ENCODE measurements at places on chromosomes 2 and 18. TPM values are rescaled to one million over a fixed set of nuclear protein-coding genes. Genes with fewer than 3 reads are reported as not detected.

DNA sequence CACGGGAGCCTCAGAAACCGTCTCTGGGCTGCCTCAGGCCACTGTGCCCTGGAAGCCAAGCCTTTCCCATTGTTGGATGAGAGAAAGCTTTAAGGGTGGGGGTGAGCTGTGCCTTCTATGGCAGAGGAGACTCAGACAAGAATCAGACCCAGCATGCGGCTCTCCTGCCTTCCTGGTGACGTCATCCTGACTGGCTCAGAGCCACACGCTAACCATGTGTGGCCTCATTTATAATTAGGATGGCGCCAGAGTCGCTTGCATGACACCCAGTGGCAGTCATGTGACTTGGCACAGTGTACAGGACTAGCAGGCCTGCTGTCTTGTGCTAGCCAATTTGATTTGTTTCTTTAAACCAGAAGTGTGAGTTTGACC, 99.1 kb downstream of the SH3BP4 start:
- DNase-seq = peak; percentile 26

DNA sequence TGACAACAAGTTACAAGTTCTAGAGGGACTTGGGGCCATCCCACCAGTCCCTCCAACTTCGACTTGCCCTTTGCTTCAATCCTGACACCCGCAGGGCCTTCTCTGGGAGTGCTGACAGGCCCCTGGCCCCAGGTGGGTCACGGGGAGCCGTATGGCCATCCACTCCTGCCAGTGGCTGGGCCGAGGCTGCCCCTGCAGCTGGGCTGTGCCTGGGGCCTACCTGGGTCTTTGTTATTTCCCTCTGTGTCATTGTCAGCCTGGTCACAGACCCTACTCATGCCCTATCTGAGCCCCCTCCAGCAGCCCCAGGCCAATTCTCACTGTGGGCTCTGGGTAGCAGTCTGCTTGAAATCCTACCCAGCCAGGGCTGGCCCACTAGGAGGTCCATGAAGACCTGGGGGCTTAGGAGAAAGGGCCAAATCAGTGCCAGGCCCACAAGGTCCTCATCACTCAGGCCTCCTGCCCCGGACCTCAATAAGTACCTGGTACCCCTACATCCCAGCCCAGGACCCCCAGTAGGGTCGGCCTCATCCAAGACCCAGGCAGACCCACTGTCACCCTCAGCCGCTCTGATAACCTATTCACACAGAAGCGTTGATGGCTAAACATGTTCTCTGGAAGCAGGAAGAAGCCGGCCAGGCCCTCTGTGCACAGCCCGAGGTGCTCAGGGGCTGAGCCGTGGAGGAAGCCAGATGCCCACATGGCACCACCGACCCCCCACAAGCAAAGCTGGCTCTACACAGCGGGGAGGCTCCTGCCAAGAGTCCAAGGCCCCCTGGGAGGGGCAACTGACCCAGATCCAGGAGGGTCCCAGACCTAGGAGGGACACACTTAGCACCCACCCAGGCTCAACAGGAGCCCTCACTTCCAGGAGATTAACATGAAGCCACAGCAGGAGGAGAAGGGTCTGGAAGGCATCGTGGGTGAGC, 57.7 kb downstream of the BIN1 start:
- DNase-seq = no peak

GRCh38 chr2:105647731-105648130, 97.0 kb upstream of the NCK2 start:
- DNase-seq = no peak

GRCh38 chr2:238863749-238864206, 15.9 kb downstream of the TWIST2 start:
- DNase-seq = no peak

DNA sequence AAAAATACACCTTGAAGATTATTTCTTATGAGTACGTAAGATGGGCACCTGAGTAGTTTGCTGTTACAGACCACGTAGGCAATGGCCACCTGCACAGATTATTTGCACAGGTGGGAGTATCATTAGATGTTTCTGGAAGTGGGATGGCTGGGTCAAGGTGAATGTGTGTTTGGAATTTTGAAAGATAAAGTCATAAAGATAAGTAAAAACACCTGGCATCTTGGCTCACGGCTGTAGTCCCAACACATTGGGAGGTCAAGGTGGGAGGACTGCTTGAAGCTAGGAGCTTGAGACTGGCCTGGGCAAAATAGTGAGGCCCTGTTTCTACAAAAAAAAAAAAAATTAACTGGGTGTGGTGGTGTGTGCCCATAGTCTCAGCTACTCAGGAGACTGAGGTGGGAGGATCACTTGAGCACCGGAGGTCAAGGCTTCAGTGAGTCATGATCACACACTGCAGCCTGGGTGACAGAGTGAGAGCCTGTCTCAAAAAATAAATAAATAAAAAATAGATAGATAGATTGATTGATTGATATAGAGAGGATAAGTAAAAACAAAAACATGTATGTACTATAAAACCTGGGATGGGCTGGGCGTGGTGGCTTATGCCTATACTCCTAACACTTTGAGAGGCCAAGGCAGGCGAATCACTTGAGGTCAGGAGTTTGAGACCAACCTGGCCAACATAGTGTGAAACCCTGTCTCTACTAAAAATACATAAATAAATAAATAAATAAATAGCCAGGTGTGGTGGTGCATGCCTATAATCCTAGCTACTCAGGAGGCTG, 30.4 kb downstream of the ODC1 start:
- DNase-seq = no peak

- peak; percentile 9 for DNase-seq
Measured at GRCh38 chr2:180040146-180040925, 33.2 kb upstream of the CWC22 start.

- DNase-seq = no peak
Measured at GRCh38 chr2:40103590-40103989, 324.5 kb upstream of the THUMPD2 start.

DNA sequence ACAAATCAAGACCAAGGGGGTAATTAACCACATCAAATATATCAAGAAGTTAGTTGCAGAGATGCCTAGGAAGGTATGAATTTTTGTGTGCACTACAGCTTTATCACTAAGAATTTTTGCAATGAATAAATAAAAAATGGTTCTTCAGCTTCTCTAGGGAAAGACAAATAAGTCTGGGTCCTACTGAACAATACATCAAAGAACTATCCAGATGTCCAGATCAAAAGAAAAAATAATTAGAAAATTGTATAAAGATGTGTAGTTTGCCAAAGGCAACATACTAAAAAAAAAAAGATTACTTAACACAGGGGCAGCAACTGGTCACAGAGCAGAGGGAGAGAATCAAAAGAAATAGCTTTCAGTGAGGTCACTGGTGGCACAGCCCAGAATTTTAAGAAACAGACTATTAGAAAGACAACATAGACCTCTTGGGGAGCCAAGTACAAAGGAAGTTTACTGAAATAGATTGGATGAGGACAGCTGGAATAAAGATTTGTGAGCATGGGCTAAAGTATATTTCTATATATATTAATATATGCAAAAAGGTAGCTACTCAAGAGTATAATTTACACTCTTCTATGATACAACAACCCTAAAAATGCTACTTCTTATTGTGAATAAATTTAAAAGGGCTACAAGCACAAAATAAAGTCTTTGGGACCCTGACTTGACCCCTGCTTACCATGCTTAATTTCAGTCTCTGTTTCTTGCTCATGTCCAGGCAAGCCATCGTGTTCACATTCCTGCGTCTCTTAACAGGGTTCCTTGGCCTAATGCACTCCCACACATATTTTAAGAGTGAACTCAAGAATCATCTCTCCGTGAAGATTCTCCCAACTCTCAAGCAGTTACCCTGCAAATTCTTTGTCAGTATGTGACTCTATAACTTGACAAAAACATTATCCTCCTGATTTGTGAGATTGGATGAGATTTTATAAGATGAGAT, 99.0 kb upstream of the GRB14 start:
- no peak for DNase-seq

Gene RBM44
- polyA plus RNA-seq = 0.03 TPM

Gene CIB4
- polyA plus RNA-seq = not detected

GRCh38 chr2:241413929-241414580, 58.0 kb downstream of the FARP2 start:
- no peak for DNase-seq

Gene ACOXL
- 0.16 TPM for polyA plus RNA-seq

Gene YES1
- polyA plus RNA-seq = 27.8 TPM

Gene GDF7
- polyA plus RNA-seq = not detected

- DNase-seq = no peak
Measured at GRCh38 chr2:216761133-216761532, 65.8 kb upstream of the IGFBP5 start.

DNA sequence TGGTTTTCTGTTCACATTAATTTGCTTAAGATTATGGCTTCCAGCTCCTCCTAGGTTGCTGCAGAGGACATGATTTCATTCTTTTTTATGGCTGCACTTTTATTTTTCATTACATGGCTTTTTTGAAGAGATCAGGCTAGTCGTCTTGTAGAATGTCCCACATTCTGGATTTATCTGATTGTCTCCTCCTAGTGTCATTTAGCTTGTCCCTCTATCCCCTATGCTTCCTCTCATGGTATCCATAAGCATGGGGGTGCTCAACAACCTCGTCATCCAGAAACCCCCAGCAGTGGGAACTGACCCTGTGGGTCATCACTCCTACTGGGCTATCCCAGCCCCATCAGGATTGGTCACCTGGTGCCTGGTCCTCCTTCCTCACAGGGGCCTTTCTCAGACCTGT, 49.6 kb downstream of the SERTAD2 start:
- DNase-seq = no peak

Gene ALK
- not detected for polyA plus RNA-seq

Gene POTEC
- not detected for polyA plus RNA-seq

DNA sequence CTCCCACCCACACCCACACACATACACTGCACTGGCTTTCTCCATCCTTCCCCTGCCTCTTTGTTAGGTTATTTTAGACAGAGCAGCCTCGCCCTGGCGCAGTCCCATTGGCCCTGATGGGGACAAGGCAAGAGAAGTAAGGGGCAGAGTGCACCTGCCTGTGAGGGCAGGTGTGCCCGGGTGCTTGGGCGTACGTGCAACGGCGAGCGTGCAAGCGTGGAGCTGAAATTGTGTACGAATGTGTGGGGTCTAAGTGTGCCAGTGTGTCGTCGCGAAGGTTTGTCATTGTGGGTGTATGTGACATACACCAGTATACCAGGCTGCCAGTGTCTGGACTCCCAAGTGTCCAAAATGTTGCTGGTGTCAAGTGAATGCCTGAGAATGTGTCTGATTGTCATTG, 544 bp downstream of the LRATD1 start:
- DNase-seq = no peak

DNA sequence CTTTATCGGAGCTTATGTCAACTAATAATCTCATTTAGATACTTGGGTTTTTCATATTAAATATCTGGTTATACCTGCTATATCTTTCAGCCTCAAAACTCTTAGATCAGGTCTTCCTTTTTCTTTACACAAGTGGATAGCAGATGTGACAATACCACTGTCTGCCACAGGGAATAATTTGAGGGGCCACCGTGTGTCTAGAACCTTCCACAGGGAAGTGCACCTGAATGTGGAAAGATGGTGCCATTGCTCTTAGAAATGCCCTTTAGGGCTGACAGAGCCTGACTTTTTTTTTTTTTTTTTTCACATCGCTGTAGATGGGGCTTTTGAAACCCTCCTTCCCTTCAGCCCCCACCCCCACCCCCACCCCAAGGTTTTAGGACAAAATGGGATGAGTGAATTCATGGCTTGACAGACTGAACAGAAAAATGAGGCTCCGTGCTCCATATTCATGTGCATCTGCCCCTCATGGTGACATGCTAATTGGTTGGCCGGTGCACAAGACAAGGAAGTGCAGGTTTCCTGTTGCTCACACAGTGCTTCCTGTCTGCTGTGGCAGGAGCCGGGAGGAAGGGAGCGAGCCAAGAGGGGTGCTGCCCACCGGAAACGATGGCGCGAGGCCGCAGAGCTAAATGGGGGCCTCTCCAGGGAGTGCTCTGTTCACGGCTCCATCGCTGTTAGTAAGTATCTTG, 246.0 kb downstream of the LDLRAD4 start:
- DNase-seq = no peak

DNA sequence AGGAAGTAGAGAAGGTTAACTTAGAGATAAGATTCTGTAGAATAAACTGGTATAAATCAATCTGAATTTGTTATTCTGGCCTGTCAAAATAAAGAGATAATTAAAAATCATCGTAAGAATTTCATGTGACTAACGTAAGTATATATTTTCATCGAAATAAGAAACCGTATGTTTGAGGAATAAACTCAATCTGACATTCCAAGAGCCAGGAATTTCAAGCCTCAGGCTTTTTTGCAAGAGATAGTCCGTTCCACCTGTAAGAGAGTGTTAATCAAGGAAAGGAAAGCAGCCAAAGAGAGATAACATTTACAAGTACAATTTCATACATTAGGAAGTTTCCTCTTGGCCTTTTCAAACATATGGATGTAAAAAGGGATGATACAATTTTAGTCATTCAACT, 701.5 kb downstream of the CBLN2 start:
- DNase-seq = no peak

Gene UGT1A8
- 0.41 TPM for polyA plus RNA-seq

Gene MTCL1
- polyA plus RNA-seq = 9.6 TPM

DNA sequence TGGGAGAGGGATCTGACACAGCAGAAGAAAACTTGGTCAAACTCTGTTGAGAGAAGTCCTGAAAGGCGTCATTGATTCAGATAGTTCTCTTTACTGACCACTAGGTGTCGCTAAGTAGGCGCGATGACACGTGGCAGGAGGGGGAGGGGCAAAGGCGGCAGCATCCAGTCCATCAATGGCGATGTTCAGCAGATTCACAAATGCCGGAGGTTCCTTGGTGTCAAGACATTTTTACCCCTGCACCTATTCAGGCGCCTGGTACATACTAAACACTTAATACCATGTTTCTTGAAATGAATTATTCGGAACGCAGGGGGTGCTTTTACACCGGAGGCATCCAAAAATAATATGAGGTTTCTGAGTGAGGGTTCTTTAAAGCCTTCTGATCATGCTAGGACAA, 3.0 kb upstream of the PLEK start:
- peak; percentile 33 for DNase-seq

DNA sequence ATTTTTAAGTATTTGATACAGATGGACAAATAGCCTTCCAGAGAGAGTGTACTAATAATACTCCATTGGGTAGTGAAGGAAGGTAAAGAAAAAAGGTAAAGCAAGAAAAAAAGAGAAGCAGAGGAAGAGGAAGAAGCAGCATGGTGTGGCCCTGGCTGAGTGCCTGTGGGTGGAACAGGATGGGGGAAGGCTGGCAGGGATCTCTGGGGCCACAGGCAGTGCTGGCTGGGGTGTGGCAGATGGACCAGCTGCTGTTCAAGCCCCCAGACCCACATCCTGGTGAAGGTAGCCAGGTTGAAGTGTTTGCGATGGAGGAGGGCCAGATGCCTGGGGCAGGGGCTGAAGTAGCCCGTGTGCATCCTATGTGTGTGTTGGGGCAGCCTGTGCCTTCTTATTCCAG, 79.0 kb downstream of the DYSF start:
- no peak for DNase-seq

DNA sequence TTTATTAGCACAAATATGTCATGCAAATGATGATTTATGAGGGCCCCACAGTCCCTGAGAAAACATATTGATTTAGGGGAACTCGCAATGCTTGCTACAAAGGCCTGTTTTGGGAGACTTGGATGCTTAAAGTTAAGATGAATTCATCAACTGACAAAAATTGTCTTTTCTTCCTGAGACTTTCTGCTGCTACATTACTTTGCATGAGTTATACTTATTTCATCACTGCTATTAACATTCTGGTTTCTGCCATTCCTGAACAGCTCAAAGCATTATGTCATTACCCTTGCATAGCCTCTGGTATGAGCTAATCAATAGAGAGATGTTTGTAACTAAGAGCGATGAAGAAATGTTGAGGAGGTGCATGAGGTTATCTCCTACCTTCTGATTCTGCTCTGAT, 74.4 kb downstream of the SOX11 start:
- DNase-seq = no peak

Gene MC5R
- not detected for polyA plus RNA-seq

All from keratinocyte (primary cell).